Stimulated activated CD4-positive, alpha-beta T cell treated with anti-CD3 and anti-CD28 coated beads, Interleukin-1b, Interleukin-23, amount 100 ng/mL, for 1 hour (primary cell): ENCODE measurements at places on chromosomes 4 and X.

GRCh38 chr4:10085828-10086505 lies 30.6 kb downstream of the WDR1 start:
- no peak for DNase-seq

DNA sequence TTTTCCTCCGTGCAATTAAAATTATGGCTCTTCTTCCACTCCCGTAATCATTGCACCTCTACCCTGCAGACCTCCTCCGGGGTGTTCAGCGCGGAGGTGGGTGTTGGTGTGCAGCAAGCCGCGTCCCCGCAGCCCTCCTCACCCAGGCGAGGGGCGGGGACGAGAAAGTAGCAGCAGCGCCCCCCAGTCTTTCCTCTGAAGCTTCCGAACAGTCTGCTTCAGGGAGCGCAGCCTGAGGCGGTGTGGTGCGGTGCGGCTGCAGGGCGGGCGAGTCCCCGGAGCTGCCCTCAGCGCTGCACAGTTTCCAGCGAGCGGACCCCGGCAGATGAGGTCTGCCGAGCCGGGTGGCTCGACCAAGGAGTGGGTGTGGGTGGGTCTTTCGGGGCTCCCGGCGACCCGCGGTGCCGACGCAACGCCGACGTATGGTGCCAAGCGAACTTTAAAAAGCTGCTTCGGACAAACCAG lies at the start of gene FRAS1:
TSS of gene FRAS1 (plus strand) at position 189 of the 465 bp plus-strand sequence. CDS start 687 bp downstream, outside the sequence.
- DNase-seq, result no peak

- DNase-seq, result no peak
Observed at GRCh38 chr4:28464823-28465222, 1604.2 kb downstream of the STIM2 start.

GRCh38 chr4:121370729-121371325 lies 10.0 kb downstream of the QRFPR start:
- DNase-seq, result peak; percentile 16

DNA sequence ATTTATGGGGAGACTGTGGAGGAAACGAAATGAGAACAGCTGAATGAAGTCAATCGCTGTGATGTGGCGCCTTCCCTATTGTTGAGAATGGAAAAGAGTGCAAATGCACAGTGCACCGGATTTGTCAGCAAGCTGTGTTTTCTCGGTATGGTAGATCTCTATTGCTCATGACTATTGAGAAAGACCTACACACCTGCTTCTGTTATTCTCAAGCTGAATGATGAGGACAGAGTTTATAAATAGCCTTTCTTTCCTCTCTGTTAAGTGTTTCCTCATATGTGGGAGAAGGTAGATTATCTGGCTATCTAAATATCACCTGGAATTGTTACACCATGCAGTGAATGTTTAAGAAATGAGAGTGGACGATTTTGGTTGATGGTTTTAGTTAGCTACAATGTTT lies 650.7 kb downstream of the IL1RAPL1 start:
- DNase-seq, result no peak

- no peak for DNase-seq
Observed at GRCh38 chrX:39720945-39721344, 376.8 kb downstream of the BCOR start.

- DNase-seq, result no peak
Observed at GRCh38 chr4:137452799-137453198, 79.5 kb downstream of the PCDH18 start.

- no peak for DNase-seq
Observed at GRCh38 chrX:30593440-30594200, 16.1 kb upstream of the TASL start.

GRCh38 chrX:142483965-142484364 lies 278.9 kb upstream of the MAGEC2 start:
- DNase-seq, result no peak
